NCI-H2081 treated with DMSO at 0.1 percent for 48 hours (cell line): ENCODE measurements at places on chromosomes 7 and 10.

DNA sequence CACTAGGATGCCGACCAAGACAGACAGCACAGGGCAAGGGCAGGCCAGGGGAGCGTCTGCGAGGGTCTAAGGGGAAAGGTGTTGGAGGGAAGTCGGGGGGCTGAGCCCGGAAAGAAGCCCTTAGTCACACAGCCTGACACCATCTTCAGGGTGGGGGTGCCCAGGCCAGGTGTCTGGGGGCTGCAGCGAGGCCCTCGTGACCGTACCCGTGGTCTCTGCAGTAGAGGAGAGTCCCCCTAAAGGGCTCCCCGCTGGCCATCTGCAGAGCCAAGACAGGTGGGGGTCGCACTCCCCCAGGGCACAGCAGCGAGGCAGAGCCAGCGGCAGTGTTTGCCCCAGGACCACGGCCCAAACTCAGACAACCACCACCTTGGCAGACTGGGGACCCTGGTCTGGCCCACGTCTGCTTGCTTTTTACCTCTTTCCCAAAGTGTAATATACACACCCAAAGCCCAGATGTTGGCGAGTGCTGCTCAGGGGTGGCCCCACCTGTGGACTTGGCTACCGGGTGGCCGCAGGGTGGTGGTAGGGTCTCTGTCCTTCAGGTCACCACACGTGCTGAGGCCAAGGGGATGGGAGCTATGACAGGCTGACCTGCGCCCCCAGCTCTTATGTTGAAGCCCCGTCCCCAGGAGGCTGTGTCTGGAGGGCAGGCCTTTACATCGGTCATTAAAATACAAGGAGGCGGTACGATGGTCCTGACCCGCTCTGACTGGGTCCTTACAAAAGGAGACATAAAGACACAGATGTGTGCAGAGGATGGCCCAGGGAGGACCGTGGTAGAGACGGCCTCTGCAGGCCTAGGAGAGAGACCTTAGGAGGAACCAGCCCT is 107.4 kb downstream of the DNAJB6 start:
- DNase-seq = no peak

GRCh38 chr10:124493214-124493882 is 31.7 kb downstream of the LHPP start:
- no peak for DNase-seq

DNA sequence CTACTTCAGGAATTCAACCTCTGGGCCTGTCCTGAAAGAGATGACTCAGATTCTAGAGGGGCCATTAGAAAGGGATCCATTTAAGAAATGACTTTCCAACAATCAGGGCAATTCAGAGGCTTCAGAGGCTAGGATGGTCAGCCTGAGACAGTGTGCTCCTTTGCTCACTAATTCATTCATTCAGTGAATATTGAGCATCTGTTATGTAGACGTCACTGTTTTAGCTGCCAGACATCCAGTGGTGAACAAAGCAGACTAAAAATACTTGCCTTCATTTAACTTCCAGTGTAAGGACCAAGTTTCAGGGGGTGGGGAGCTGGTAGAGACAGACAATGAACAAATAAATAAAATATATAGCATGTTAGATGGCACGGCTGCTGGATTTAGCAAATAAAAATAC is 1.6 kb downstream of the KIAA1217 start:
- no peak for DNase-seq

- no peak for DNase-seq
These were observed 216.5 kb downstream of the PLXNA4 start for GRCh38 chr7:132359743-132360142.

- DNase-seq = no peak
These were observed 72.9 kb downstream of the ADK start for GRCh38 chr10:74223755-74224529.

DNA sequence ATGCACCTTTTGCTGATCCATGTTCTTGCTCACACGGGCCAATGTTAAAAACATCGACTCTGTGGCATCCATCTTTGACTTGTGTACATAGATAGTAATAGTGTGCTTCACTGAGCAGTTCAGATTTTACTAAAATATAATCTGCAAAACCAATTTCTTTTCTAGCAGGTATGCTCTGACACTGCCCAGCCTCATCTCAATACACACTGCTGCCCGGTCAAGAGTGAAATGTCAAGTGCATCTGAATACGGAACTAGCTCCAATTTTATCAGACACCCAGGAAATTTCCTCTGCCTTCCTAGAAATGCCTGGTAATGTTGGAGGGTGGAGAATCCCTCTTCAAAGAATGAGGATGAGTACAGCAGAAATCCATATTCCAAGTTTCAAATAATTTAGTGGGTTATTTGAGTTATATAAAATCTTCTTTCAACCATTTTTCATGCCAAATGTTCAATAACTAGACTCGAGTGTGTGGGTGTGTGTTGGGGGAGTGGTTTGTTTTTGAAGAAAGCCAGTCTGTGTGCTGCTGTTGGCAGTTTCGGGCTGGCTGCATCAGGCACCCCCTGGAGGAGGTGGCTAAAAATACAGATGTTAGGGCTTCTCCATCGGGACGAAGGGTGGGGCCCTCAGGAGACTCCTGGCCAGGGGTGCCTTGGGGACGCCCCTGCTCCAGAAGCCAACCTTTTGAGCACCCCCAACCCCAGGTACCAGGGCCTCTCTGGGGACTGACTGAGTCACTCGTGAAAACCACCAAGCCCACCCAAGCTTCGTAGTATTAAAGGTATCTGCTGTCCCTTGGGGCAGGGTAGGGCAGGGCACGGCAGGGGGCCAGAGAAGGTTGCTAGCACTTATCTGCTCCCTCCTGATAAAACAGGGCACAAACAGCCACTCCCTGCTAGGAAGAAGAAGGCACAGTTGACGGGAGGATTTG is 15.4 kb downstream of the CTBP2 start:
- DNase-seq = no peak

GRCh38 chr7:91353848-91354247 is 89.6 kb downstream of the FZD1 start:
- no peak for DNase-seq

GRCh38 chr7:149622444-149623210 is 125.0 kb upstream of the ZNF746 start:
- DNase-seq = no peak

- DNase-seq = no peak
These were observed 158.5 kb downstream of the CDH23 start for GRCh38 chr10:71555087-71555723.

- no peak for DNase-seq
These were observed 54.3 kb upstream of the PPP2R2D start for GRCh38 chr10:131846240-131847101.

DNA sequence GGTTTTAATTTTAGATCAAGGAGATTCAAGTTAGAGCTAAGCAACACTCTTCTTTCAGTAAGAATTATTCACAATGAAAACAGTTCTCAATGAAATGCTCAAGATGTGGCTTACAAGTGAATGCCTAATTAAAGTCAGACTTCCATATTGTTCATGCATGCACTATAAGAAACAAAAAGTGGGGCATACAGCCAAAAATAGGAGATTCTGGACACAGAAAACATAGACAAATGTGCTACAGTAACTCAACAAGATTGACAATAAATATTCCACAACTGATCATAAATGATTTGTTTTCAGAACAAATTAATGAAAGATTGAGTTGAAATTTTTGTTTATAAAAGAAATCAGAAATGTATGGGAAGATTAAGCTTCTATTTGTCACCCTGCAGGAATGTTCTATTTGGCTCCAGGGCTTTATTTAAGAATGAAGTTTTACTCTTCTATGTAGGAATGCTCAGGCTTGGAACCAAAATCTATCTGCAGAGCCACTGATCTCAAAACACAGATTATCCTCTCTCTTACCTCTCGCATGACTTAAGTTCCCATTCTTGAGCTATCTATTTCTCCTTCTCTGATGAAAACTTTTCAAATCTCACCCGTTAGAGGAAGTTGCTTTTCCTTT is 89.0 kb upstream of the PIP4K2A start:
- no peak for DNase-seq

GRCh38 chr10:11823122-11823988 is at the start of gene PROSER2:
Gene PROSER2 (plus strand): TSS chr10:11823356. CDS start chr10:11852078, 28,722 bp downstream.
- no peak for DNase-seq

DNA sequence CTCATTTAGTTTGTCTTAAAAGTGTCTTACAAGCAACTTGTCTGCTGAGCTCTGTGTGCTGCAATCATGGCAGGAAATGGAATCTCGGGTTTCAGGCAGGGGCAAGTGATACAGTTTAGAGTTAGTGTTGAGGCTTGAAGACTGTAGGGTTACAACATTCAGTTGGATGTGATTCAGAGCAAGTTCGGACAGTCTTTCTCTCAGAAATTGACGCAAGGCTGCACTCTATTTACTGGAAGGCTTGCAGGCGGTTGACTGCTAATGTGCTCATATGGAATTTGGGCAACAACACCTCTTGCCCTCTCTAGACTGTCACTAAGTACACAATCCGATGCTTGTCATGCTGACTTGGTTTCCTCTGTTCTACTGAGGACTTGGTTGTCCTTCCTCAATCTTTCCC is 161.7 kb upstream of the BMPER start:
- no peak for DNase-seq

DNA sequence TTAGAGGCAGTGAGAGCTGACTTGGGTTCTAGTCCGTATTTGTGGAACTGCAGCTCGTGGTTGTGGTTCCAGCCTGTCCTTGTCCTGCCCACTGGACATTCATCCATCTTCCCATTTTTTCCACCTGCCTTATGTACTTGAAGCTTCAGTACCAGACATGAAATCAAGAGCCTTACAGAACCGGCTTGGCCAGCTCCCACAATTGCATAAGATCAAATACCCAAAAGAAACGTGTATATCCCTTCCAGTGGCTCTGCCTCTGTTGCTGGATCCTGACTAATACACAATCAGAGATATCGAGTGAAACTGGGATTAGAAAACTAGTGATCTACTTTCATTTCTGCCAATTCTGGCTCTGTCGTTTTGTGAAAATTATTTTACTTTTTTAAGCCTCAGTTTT is 23.8 kb upstream of the LIPA start:
- no peak for DNase-seq
